Activated T-helper 1 cell treated with anti-CD3 and anti-CD28 coated beads, Interleukin-2, amount 50 U/mL, for 16 hours (primary cell): ENCODE measurements at places on chromosomes 5 and 9.
A peak's percentile ranks its signal among the peaks of the same experiment; 100 is the strongest.

- DNase-seq, result no peak
Measured at GRCh38 chr5:6902597-6902996, 189.4 kb downstream of the TENT4A start.

GRCh38 chr9:93864032-93864431, 91.1 kb downstream of the BARX1 start:
- DNase-seq, result no peak

DNA sequence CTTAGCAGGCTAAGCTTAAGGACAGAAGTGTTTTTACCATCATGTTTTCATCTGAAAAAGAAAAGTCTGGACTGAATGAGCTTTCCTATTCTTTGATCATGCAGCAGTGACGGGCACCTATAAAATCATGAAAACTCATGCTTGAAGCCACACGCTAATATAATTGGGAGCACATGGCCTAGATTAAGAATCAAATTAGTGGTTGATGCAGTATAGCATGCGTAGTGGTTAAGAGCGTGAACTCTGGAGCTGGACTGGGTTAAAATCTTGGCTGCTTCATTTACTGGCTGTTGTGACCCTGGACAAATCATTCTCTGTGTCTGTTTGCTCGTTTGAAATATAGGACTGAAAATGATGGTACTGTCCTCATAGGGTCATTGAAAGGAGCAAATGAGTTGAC, 49.9 kb upstream of the IL13 start:
- no peak for DNase-seq

GRCh38 chr5:31992377-31992776, 181.7 kb downstream of the GOLPH3 start:
- no peak for DNase-seq

- DNase-seq, result no peak
Measured at GRCh38 chr5:59158637-59159391, 575.9 kb downstream of the RAB3C start.

DNA sequence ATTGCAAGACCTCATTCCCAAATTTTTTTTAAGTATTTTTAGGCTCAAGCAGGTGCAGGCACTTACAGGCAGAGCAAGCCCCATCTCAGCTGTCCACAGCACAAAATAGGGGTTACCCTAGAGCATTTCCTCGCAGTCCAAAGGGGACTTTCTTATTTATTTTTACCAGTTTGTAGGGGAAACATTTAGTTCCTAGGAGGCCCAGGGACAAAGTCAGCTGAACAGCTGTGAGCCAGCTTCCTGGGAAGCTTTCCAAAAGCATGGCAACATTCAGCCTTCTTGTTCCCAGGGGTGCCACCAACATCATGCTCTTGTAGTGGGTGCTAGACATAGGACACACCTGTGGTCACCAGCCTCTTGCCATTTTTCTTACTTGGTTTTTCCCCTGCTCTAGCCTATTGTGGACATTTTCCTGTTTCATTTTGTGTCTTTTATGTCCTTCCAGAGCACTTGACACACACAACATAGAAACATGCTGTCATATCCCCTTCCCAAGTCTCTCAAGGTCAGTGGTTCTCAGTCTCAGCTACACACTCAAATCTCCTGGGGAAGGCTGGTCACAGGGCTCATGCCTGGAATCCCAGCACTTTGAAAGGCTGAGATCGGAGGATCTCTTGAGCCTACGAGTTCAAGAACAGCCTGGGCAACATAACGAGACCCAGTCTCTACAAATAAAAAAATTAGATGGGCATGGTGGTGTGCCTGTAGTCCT, 38.2 kb downstream of the HAVCR1 start:
- no peak for DNase-seq

- DNase-seq, result no peak
Measured at GRCh38 chr5:114789773-114790402, 379.8 kb downstream of the TRIM36 start.

DNA sequence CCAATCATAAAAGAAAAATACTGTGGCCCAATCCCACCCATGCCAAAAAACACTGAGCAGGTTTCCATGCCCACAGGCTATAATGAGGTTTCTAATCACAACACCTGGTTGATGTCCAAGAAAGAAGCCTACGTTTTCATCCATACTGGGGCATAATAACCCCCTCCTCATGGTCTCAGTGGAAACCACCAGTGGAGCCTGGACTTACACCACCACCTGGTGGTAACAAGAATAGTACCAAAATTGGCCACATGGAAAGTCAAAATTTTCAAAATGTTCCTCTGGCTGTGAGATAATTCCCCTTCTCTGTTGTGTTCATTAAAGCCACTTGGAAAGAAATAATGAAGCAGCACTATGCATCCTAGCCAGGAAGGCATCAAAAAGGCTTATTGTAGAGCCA, 687.3 kb upstream of the ST8SIA4 start:
- no peak for DNase-seq

DNA sequence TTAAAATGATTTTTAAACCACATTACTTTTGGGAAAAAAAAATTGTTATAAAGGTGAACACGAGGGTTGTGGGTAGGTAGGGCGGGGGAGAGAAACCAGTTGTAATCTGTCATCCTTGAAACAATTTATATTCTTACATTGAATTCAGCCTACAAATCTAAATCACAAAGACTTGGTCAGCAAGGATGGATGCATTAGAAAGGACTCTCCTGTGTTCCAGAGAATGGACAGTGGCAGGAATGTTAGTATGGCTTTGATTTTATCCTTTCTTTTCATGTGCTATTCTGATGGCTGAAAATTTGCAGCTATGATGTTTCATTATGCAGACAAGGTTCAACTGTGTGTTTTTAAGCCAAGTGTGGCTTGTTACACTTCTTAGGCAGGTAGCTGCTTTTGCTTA, 234.7 kb downstream of the SLF1 start:
- no peak for DNase-seq

DNA sequence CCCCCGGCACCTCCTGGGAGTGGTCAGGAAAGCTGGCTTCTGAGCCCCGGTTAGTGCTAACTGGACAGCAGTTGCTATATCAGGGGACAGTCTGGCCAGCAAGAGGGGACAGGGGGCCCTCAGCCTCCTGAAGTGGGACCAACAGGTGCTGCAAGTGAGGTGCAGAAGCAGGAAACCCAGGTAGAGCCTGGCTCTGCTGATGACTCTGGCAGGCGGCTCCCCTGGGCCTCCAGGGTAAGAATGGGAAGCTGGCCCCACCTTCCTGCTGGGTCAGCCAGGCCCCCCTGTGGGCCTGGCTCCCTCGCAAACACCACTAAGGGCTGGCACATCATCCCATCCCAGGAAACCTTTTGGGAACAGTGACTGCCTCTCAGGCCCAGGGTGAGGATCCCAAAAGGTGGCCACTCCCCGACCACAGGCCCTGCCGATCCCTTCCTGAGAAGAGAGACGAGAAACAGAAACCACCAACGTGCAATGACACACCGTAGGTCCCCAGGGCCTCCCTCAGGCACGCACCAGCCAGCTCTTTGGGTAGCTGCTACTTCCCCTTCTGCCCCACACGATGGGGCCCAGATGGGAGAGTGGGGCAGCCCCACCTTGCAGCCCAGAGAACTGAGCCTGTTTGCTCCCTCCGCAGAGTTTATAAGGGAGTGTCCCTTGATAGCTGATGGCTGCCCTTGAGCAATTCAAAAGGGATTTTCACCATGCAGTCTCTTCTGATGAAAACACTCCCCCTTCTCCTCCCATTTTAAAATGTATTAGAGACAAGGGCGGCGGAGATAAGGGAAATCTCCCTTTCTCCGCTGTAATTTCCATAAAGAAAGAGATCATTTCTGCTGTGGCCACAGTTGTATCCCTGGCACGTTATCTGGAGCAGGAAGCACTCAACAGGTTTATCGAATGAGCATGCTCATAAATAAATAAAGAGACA, 76.8 kb downstream of the STK10 start:
- peak; percentile 46 for DNase-seq

DNA sequence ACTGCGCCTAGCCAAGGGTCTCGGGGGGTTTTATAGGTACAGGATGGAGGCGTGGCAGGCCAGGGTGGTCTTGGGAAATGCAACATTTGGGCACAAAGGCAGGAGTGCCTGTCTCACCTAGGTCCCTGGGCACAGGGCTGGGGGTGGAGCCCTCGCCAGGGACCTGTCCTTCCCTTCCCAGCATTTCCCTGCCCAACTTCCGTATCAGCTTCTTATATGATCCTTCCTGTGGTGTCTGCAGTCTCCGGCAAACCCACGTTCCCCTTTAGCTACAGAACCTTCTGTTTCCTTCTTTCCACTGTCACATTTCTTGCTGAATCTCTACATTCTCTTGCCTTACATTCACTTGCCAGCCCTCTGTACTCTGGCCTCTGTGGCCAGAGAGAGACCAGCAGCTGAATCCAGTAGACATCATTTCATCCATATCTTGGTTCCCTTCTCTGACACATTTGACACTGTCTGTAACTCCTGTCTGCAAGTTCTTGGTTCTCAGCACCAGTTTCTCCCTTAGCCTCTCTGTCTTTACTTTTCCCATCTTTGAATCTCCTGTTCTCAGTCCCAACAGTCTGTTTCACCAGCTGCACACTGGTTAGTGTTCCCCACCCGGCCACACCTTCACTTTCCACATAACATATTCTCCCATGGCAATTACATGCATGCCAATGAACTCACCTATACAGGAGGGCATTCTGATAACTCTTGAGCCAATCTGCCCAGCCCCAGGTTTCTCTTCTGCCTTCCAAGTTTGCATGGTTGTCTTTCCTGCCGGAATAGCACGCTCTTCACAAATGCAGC, 134.7 kb upstream of the ZNF608 start:
- no peak for DNase-seq

DNA sequence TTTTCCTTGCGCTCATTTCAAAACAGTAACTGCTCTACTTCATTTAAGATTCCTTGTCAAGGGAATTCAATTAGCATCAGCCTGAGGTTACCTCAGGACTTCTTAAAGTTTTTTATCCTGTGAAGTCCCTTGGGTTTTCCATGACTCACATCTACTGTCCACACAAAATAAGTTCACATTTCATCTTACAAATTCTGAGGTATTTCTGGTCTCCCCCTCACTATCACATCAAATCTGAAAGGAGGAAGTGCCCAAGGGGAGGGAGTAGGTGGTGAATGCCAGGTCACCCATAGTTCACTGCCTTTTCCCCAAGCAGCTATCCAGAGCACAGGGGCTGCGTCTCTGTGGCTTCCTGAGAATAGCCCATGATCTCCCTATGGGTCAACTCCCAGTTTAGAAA, 227.1 kb upstream of the NREP start:
- DNase-seq, result no peak

- DNase-seq, result no peak
Measured at GRCh38 chr9:130089141-130089540, 35.4 kb downstream of the GPR107 start.

GRCh38 chr5:15763754-15764153, 263.8 kb downstream of the FBXL7 start:
- DNase-seq, result no peak

- DNase-seq, result no peak
Measured at GRCh38 chr5:142925795-142926194, 155.6 kb downstream of the ARHGAP26 start.

DNA sequence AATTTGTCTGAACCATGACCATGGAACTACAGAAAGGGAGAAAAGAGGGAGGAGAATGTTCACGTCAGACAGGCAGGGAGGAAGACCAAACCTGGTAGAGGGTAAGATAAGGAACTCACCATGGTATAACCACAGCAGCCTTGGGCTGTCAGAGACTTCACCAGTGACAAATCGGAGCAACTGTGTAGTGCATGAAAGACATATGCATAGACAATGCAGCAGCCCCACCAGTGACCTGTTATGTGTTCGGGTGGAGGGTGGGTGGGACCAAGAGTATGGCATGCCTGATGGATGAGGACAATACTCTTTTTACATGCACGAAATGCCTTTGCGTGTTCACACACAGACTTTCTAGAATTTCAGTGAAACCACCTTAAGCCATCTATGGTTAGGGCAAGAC, 221.8 kb upstream of the RASEF start:
- no peak for DNase-seq

DNA sequence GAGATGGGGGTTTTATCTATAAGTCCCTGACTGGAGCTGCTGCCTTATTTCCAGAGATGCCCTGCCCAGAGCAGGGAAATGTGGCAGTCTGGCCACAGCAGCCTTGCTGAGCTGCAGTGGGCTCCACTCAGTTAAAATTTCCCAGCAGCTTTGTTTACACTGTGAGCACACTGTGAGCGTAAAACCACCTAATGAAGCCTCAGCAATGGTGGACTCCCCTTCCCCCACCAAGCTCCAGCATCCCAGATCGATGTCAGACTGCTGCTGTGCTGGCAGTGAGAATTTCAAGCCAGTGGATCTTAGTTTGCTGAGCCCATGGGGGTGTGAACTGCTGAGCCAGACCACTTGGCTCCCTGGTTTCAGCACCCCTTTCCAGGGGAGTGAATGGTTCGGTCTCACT, 208.7 kb upstream of the RAI14 start:
- no peak for DNase-seq
